ENCODE measurements at places on chromosomes 5 and 9. TPM values are rescaled to one million over a fixed set of nuclear protein-coding genes. Genes with fewer than 3 reads are reported as not detected.
A peak's percentile ranks its signal among the peaks of the same experiment; 100 is the strongest.

DNA sequence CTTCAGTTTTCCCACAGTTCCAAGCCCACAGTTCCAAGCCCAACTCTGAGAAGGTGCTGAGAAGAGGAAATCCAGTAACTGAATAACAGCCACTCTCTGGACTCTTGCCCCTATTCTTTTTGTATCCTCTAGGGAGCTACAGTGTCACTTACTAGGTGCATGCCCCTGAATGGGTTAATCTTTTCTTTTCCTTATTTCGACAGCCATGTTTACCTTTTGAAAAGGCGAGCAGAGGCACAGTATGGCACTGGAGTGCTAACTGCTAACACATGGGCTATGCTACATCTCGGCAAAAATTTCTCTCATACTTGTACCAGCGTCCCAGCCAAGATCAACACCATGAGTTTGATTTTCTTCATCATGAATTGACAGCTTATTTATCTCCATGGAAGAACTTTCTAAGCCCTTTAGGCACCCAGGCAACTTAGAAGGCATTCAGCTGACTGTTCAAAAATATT lies 222.6 kb downstream of the EBF1 start:
- DNase-seq: no peak

DNA sequence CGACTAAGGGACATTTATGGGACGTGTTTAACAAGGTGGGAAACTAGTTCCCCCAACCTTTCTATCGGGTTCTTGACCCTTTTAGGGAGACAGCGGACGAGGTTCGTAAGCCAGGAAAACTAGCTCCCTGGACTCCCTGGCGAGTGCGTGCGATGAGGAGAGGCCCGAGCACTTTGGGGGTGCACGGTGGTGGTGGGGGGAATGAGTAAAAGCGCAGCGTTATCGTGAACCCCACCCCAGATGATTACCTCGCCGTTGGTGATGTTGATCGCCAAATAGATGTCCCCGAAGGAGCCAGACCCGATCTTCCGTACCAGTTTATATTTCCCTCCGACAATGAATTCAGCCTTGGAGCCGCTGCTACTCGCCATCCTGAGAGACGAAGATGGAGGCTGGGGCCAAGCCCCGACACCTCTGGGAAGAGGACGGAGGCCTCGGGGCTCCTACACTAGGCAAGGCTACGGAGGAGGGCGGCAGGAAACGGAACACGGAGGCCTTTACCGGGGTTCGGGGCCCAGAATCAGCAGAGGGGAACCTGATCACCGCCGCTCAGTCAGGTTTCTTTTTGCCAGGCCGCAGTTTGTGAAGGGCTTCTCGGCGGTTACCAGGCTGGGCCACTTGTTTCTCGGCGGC lies 529 bp downstream of the CSNK1A1 start:
- peak; percentile 42 for DNase-seq

DNA sequence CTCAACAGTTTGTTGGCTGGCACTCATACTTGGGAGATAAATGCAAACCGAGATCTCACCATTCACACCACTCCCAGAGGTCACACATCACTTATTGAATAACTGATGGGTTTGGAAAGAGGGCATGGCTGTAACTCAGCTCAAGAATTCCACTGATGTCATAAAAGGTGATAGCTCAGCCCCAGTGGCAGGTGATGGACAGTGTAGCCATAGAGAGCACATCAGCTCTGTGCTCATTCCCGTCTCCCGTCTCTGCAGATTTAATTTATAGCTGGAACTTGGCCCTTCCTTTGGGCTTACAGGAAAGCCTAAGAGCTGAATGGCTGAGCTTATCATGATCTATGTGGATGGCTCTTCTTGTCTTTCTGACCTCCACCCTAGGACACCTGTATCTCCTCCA lies 59.8 kb downstream of the INSYN2B start:
- no peak for DNase-seq

GRCh38 chr5:76601470-76601869 lies 21.7 kb downstream of the F2RL2 start:
- no peak for DNase-seq

DNA sequence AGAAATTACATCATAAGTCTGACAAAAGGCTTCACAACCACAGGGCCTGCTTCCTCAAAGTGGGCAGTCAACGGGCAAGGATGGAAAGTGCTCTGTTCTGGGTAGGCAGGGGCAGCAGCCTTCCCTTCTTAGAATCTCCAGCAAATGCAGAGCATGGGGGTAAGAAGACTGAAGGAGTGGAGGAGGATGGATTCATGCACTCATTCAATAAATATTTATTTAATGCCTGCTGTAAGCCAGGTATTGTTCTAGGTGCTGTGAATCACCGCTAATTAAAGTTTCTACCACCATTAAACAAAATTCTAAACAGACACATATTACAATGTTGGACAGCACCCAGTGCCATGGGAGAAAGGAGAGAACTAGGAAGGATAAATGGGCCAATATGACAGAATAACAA lies 195.6 kb downstream of the ELAVL2 start:
- no peak for DNase-seq

DNA sequence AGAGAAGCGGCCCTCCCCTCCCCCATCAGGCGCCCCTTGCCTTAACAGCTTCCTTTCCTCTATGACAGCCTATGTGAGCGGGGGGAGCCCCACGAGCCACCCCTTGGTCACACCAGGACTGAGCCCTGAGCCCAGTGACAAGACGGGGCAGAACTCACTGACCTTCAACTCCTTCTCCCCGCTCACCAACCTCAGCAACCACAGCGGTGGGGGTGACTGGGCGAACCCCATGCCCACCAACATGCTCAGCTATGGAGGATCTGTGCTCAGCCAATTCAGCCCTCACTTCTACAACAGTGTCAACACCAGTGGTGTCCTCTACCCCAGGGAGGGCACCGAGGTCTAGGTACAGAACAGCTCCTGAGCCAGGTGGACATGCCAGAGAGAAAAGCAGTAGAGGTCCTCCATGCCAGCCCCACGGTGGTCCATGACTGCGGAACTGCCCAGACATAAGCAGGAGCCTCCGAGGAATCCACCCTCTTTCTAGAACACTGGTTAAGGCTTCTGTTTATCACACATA lies 2.6 kb downstream of the FOXI1 start:
- no peak for DNase-seq

- DNase-seq: no peak
Observed at GRCh38 chr9:129774791-129775447, 22.1 kb upstream of the PTGES start.

DNA sequence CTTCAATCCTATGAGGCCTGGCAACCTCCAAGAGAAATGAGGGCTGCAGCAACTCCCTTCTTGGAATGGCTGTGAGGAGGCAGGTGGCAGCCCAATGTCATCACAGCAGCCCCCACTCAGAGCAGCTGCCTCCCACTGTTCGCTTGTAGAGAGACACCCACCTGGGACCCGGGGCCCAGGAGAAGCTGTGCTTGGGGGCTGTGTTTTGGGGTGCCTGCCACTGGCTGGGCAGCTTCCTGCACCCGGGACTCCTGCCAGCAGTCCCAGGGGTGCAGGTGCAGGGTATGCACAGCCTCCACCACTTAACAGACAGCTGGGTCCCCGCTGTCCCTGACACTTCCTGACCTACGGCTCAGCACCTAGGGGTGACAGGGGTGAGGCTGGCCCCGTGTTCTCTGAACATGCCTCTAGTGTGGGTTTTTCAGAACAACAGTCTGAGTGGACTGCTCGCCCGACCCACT lies 26.2 kb downstream of the NIPAL4 start:
- DNase-seq: no peak

DNA sequence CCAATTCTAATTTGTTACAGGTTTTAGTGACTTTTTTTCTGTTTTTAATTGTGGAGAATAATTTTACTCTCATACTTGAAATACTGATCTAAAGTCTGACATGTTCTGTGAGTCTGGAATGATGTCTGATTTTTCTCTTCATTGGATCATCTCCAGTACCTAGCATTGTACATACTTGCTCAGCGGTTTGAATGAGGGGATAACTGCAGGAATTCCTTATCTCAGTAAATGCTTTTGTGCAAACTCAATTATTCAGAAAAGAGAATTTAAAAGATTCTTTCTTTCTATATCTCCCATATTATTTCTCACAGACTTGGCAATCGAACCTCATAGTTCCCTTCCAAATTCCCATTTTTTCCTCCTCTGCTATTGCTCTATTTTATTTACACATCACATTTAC lies 397.9 kb upstream of the SGCD start:
- no peak for DNase-seq

DNA sequence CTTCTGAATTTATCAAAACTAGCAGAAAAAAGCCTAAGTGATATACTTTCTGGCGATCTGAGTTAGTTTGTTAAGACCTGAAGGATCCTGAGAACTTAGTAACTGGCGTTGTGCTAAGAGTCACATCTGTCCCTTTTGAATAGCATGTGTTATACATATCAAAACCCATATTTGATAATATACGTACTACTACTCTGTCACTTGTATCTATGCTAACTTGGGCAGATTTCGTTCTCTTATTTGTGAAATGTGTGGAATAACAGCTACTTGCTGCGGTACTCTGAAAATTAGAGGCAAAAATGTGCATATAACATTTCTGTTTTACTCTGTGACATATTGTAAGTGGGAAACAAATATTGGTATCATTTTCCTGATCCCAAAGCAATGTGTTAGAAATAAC lies 126.4 kb downstream of the PARP8 start:
- no peak for DNase-seq

IL4 gene
- 6.4 TPM for total RNA-seq

PRLR gene
- total RNA-seq: not detected

NOXA1 gene
- total RNA-seq: 1.1 TPM

RUSC2 gene
- 2.7 TPM for total RNA-seq

ADGRV1 gene
- not detected for total RNA-seq

FBXL17 gene
- total RNA-seq: 5.5 TPM

C5orf52 gene
- total RNA-seq: not detected
